ENCODE measurements at places on chromosomes 3 and 15.

GRCh38 chr3:32237670-32238452 lies 619 bp upstream of the CMTM8 start:
- DNase-seq = no peak

DNA sequence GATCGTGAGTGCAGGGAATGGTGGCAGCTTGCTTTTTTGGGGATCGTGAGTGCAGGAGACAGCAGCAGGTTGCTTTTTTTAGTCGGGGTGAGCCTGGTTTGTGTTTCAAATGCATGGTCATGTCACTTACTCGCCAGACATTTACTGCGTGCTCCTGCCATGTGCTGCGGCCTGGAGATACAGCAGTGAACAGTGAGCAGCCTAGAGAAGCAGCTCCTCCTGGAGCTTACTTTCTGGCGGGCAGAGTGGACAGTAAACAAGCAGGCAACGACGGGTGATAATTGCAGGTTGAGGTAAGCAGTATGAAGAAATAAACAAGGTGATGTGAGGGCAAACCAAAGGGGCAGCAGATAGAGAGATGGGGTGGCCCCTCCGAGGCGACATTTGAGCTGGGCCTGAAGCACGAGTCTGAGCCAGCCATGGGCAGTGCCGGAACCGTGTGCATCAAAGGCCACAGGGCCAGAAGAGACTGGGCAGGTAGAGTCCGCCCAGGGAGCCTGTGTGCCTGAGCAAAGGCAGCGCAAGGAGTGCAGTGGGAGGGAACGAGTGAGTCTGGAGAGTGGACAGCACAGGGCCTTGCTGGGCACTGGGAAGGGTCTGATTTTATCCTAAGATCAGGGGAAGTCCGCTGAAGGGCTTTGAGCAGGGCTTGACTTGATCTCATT lies 57.3 kb upstream of the RASA2 start:
- no peak for DNase-seq

DNA sequence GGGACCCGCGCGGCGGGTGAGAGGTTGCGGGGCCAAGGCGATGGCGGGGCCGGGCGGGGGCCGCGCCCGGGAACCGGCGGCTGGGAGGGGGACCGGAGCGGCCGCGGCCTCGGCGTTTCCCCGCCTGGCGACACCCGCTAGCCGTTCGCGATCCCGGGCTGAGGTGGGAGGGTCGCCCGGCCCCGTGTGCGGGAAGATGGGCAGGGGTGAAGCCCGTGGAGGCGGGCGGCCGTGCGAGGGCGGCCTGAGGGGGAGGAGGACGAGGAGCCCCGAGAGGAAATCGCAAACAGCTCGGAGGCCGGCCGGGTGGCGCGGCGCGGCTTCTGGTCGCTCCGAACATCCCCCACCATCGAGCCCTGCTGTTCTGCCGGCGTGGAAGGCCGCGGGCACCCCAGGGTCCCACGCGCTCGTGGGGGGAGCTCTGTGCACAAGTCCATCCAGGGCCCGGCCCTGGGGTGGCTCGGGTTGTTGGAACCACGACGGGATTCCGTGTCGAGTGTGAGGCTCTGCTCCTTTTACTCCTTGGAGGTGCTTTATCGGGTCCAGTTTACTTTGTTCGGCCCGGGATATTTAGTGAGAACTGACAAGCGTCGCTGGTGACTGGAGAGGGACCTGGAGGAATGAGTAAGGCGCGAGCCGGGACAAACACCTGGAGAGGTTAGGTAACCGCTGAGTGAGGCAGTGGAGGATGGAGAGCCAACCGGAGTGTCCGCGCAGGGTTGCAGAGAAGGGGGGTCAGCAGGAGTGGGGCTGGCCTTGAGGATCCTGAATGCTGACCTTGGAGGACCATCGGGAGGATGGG lies 728 bp downstream of the CRTC3 start:
- DNase-seq = no peak

DNA sequence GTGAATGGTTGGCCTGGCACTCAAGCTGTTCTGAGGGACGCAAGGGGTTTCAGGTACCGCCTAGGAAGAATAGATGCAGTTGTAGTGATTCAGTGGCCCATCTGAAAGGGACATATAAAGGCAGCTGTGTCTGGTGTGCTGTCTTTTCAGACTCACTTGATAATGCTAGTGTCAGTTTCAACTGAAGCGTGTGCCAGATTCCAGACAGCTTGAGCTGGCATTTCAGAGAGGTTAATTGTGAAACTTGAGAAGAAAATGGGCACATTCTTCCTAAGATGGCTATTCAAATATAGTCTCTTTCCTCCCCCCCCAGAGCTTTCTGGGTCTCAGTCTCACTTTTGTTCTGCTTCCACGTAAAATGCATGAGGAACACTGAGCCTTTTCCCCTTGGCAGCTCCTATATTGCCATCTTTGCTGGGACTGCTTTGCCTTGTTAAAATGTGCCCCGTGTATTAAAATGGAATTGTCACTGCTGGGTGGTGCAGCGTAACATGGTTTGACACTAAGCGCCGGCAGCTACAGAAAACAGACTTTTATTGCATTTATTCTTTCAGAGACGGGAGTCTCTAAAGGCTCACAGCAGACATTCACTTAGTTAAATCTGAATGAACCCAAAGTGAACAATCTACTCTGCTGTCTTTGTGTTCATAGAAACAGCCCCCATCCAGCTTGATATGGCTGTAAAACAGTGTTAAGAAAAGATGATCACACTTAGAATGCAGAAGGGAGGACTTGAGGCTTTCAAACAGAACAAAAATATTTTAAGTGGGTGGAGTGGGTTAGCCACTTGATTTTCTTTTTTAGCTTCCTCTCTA lies 478.7 kb downstream of the RBMS3 start:
- no peak for DNase-seq

DNA sequence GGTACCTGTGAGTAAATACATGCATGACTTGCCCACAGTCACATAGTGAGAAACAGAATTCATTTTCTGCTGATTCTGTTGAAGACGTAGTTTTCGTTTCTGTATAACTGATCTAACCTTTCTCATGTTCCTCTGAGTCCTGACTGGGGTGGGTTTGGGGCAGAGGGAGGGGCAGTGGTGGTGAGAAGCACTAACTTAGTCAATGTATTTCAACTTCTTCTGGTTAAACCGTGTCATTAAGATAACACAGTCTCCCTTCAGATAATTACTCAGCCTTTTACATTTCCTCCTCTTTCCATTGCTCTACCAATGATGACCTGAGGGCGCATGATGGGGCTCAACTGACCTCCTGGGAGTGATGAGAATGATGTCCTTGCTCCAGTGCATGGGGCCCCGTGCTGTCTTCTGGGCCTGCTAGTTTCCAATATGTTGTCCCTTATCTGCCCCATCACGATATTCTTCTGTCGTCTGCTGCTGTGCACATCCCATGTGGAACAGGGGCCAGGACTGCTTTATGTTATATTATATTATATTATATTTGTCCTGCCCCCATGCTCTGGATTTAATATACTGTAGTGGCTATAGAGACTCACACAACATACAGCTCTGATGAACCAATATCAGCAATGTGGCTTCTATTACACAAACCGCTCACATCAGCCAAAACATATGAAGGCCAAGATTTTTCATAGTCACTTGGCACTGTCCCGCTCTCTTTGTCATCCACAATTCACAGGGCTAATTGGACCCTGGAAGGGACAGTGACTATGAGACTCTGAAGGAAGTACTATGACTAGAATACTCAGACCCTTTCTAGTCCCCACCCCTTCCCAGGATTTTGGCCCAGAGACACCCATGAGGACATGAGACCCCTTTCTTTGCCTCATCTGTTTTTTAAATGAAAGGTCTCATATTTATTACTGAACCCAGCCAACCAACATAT lies 407.1 kb upstream of the MCTP2 start:
- peak; percentile 83 for DNase-seq

- no peak for DNase-seq
Observed at GRCh38 chr3:65831733-65832425, 206.8 kb downstream of the MAGI1 start.

- no peak for DNase-seq
Observed at GRCh38 chr15:66860844-66861243, 158.8 kb downstream of the SMAD6 start.

GRCh38 chr15:42918047-42918446 lies 2.5 kb downstream of the TTBK2 start:
- no peak for DNase-seq

DNA sequence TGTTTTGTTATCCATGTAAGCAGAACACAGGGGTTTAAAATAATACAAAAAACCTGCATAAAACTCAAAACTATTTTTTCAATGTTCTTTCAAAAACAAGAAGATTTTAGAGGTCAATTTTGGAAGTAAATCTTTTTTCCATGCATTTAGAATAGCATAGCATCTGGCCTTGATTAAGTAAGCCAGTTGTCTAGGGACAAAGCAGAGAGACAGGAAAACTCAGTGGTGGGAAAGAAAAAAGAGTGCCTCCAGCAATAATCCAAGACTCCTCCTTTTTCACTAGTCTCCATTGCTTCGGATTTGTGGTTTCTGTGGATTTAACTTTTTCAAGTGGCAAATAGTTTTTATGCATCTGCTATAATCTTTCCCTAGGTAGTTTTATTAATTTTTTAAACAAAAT lies 88.9 kb downstream of the SUCNR1 start:
- DNase-seq = peak; percentile 36

DNA sequence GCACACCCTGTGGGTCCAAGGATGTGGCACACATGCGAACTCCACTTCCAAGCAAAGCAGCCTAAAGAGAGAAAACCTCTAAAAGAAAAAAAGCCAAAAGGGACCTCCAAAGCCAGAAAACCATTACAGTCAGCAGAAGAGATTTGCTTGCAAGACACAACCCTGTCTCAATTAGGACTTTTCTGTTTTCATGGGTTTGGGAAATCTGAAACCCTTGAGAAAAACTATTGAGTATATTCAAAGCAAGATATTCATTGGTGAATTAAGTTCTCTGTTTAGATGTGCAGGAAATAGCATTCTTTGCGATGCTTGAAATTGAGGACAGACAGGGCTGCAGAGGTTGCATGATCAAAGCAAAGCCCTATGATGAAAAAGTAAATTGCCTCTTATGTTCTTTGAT lies 10.2 kb upstream of the LDHAL6B start:
- DNase-seq = no peak

- no peak for DNase-seq
Observed at GRCh38 chr3:99990179-99990578, 124.1 kb downstream of the FILIP1L start.

DNA sequence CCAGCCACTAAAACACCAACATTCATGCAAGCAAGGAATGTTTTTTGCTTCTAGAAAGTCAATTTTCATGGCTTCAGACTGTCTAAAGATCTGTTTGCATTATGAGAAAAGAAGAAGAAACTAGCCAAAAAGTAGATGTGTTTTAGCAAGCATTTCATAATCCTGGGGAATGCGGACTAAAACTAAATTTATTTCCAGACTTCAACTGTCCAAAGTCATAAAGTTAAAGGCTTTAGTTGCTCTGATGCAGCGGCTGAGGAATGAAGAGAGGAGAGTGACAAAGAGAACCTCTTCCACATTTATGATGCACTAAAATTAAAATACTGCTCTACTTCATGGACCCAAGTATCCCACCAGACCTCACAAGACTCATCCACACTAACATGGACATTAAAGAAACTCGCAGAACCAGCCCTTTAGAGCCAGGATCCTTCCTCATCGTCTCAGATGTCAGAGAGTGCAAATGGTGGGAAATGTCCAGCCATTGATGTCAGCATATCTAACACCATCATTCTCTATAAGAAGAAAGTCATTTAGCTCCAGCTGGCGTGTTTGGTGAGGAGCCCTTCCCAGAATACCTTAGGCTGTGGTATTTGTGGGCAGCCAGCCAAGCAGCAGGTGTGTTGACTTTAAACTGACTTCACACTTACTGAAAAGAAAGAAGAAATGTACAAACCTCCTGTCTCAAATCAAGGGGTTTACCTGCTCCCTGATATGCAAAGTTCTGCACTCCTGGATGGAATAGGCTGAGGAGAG lies 17.4 kb downstream of the FYCO1 start:
- DNase-seq = no peak

DNA sequence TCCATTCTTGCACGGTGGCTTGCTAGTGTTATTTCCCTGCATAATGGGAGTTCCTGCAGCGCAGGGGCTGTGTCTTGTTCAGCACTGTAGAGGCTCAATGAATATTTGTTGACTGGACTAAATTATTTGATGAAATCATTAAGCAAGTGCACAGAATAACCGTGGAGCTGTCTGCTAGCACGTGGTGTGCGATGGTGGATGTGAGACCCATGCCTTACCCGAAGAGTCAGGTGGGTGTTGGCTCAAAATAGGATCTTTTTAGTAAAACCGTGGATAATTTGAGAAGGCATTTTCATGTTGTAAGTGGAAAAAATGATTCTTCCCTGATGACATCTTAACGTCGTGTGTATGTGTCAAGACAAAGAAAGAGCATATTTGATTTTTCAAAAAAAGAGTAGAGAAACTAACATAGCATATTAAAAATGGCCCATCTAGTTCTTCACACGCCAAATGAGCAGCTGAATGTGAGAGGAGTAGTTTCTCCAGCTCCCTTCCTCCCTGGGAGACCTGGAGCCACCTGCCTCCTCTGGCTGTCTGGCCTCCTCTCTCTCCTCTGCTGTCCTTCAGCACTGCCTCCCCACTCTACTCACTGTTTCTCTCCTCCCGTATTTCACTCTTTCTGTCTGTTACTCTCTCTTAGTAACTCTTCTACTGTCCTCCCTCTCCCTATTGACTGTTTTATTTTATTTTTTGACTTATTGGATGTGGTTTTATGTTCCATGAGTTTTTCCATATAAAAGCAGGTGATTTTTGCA lies 6.3 kb downstream of the FAM81A start:
- DNase-seq = no peak

Measured in forelimb muscle (tissue), 1 donor.